ENCODE measurements at places on chromosomes 16 and 17.

DNA sequence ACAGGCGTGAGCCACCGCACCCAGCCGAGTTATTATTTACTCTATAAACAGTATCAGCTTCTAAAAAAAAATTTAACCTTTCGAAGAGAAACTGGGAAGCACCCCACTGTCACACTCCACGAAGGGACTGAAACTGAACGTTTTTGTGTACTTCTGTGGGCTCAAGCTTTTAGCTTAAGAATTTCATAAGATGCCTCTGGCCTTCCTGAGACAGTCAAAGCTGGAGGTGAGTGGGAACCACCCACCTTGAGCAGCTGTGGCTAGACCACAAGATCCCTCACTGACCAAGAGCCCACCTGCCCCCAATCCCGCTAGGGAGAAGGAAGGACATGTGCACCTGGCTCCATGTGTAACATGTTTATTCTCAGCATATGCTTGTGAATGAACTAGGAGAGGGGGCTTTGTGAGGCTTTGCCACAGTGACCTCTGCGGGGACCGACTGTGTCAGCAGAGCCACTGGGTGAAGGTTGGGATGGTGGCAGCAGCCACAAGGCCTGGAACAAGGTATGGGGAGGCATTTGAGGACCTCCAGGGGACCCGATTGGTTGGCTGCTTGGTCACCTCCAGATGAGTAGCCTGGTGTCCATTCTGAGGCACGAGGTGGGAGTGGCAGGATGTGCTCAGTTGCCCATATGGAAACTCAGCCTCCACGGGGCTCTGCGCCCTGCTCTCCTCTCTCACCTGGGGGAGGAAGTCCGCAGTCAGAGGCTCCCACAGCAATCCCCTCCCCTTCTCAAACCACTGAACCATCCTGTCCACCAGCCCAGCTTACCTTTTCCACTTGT, 4.8 kb downstream of the DPEP3 start:
- no peak for DNase-seq

GRCh38 chr16:3490911-3491629, 4.2 kb downstream of the C16orf90 start:
- DNase-seq = no peak

GRCh38 chr16:57566436-57566835, 24.0 kb downstream of the ADGRG5 start:
- no peak for DNase-seq

DNA sequence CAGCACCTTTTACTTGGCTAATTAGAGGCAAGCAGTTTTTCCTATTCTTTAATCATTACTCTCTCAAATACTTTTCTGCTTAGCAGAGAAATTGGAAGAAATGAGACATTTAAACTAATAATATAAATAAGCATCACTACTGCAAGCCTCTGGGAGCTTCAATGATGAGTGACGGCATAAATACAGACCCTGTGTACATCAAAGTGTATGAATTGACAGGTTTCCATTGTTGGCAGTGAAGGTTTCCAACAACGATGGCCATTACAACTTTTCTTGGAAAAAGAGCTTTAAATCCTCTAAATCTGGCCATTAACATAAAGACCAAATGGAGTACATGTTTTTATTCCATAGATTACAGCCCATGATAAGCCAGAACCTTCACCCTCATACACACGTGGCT, 39.4 kb upstream of the CACNG5 start:
- no peak for DNase-seq

DNA sequence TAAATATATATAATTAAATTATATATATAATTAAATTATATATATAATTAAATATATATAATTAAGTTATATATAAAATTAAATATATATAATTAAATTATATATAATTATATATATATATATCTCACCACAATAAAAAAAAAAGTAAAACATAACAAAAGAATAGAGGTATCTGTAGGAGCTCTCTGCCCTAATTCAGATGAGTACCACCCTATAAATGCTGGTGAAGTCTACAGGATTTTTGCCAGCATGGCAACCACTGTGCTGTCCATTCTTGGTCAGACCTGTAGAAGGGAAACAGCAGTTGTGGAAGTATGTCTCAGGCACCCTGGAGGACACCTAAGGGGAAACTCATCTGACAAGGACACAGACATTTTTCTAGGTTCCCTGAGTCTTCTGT, 259.7 kb downstream of the PRKCA start:
- no peak for DNase-seq

DNA sequence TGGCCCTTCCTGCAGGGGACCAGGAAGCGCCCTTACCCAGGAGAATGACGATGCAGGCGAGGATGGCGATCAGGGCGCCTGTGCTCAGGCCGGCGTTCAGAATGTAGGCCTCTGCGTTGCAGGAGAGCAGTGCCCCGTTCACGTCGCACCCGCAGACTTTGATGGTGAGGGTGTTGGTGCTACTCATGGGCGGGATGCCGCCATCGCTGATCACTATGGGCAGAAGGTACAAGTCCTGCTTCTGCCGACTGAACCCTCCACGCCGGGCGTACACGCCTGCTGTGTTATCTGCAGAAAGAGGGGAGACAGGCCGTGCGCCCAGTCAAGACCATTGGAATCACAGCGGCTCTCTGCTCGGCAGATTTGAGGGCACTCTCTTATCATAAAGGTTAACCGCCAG, 171.1 kb downstream of the CDH11 start:
- no peak for DNase-seq

GRCh38 chr16:24853830-24854229, 8.1 kb downstream of the SLC5A11 start:
- no peak for DNase-seq

GRCh38 chr17:1011760-1012735, 15.1 kb downstream of the TIMM22 start:
- DNase-seq = no peak

DNA sequence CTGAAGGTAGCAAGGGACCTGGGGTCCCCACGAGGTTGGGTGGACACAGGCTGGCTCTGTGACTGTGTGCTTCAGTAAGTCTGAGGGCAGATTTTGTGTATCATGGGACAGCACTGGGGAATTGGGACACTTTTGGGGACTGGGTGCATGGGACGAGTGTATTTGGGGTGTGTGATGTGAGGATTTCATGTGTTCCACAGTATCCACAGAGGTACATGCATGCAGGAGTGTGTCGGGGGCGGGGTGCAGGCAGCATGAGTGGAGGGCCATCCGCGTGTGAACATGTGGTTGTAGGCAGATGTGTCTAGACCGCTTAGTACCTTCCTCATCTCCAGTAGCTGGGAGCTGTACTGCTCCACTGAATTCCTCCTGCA, 1.1 kb upstream of the DLX3 start:
- no peak for DNase-seq
